ENCODE measurements at places on chromosomes 11 and 22. TPM values are rescaled to one million over a fixed set of nuclear protein-coding genes. Genes with fewer than 3 reads are reported as not detected.

KCNJ5 gene
- 0.06 TPM for total RNA-seq

PAMR1 gene
- 355 TPM for total RNA-seq

OR10D3 gene
- total RNA-seq, result not detected

ZBTB16 gene
- total RNA-seq, result 0.13 TPM

CARD16 gene
- 15.3 TPM for total RNA-seq

OR4C16 gene
- total RNA-seq, result not detected
